GM12892 (cell line): ENCODE measurements at places on chromosomes 12 and 14.

DNA sequence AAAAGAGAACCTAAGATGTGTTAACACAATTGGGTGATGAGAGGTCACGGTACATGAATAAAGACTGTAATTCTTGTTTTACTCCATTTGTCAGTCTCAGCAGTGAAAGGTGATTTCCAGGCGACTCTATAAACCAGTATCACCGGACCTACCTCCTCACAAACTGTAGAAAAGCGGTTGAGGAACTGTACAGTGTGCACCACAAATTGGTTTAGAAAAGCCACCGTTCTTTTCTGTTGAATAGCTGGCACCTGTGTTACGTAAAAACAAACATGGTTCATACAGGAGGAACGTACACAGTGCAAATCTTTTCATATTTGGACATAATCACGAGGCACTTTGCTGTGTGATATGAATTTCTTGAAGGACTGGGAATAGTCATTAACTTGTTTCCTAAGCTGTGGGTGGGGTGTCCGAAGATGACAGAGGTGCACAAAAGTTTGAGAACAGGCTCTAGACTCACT is 663 bp downstream of the WASHC3 start:
- DNase-seq = no peak

GRCh38 chr14:89565607-89566006 is 148.6 kb upstream of the FOXN3 start:
- DNase-seq = no peak

- DNase-seq = no peak
Measured at GRCh38 chr12:75184516-75184915, 25.1 kb downstream of the KCNC2 start.

DNA sequence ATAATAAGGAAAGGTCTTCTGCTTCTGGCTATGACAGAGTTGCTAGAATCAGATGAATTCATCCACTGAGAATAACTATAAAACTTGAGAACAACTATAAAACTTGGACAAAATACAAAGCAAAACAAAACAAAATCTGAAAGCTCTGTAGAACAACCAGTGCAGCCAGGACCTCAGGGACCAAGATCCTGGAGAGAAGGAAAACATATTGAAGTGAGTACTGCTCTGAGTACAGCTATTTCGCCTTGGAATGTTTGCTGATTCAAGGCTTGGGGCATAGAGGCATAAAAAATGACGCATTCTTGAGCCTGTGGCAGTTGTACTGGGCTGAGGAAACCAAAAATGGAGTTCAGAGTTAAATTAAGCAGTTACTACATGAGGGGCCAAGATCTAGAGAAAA is 21.7 kb downstream of the FOXA1 start:
- no peak for DNase-seq

GRCh38 chr14:106840991-106841390 is 1314.6 kb downstream of the TMEM121 start:
- no peak for DNase-seq

DNA sequence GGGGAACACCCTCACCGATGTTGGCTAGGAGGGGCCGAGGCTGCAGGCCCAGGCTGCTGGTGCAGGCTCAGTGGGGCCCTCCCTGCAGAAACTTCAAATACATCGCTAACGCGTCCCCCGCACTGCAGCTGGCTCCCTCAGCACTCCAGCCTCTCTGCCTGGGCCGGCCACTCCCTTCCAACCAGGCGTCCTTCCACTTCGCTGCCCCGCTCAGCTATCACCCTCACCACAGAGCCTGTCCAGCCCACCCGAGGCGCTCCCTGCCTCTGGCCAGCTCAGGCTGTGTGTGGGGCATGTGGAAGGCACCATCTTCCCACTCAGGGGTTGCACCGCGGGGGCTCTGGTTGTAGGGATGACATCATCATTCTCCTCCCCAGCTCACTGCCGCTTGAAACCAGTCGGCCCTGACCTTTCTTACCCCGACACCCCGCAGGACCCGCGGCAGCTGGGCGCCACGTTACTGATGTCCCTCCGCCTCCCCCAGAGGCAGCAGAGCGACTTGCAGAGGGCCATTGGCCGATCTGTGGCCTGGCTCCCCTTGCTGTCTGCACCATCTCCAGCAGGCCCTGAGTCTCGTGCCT is 199.9 kb upstream of the RTL1 start:
- DNase-seq = no peak

DNA sequence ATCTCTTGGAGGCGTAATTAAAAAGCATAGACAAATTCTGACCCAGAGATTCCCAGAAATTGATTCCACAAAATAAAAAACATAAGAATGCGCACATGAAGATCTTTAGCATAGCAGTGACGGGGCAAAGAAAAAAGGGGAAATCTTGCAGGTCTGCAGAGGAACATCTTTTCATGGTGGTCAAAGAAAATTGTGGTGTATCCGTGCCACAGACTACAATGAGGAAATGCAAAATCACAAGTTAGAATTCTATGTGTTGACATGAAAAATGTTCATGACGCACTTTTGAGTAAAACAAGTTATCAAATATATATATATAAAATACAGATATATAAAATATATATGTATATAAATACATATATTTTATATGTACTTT is 101.6 kb downstream of the RIMBP2 start:
- no peak for DNase-seq

GRCh38 chr12:66947119-66947518 is 268.2 kb upstream of the GRIP1 start:
- no peak for DNase-seq
